ENCODE measurements at places on chromosomes 4 and X.

- DNase-seq, result no peak
Measured at GRCh38 chr4:76178296-76178695, 30.1 kb upstream of the NUP54 start.

DNA sequence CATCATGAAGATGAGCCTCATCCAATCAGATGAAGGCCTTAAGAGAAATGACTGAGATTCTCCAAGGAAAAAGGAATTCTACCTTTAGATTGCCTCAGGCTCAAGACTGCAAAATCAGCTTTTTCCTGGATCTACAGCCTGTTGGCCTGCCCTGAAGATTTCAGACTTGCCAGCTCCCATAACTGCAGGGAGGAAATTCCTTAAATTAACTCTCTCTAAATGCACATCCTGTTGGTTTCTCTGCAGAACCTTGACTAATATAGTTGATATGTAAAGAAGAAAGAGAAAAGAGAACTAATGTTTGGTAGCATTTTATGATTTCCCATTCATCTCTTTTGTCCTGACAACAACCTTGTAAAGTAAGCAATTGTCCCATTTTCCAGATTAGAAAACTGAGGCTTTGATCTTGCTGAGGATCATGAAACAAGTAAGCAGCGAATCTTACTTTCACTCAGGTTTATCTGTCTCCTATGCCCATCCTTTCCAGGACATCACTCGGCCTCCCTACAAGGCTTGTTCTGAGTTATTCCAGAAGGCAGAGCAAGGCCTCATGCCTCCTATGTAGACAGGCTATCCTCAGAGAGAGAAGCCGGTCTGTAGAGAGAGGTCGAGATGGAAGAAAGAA is 115.0 kb upstream of the LDB2 start:
- peak; percentile 66 for DNase-seq

- DNase-seq, result no peak
Measured at GRCh38 chr4:5906191-5906590, 13.3 kb upstream of the CRMP1 start.

GRCh38 chr4:13455411-13455810 is 28.7 kb downstream of the RAB28 start:
- no peak for DNase-seq

GRCh38 chr4:73707918-73708577 is 32.3 kb upstream of the CXCL8 start:
- DNase-seq, result peak; percentile 94

GRCh38 chr4:119580293-119580692 is 48.3 kb downstream of the PDE5A start:
- no peak for DNase-seq

DNA sequence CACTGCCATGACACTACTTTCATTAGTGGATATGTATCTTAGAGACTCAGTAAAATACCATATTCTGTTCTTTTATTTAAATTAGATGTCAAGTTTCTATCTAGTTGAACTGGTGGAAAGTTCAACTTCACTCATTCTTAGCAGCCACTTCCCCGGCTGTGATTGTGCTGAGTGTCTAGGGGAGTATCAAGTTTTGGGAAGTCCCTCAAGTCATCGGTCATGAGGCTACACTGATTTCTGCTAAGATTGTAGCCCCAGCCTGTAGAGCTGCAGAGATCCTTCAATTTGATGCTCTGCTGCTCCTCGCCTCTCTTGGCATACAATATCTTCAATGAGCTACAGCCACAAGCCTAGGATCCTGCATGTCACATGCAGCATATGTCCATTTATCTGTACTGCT is 53.9 kb downstream of the DMP1 start:
- no peak for DNase-seq

GRCh38 chr4:28228561-28229491 is 1368.2 kb downstream of the STIM2 start:
- peak; percentile 64 for DNase-seq

GRCh38 chr4:98518559-98519267 is 139.7 kb downstream of the TSPAN5 start:
- no peak for DNase-seq

GRCh38 chr4:4856071-4857000 is 3.1 kb upstream of the MSX1 start:
- no peak for DNase-seq

GRCh38 chr4:154160519-154161301 is 330.9 kb downstream of the DCHS2 start:
- no peak for DNase-seq

DNA sequence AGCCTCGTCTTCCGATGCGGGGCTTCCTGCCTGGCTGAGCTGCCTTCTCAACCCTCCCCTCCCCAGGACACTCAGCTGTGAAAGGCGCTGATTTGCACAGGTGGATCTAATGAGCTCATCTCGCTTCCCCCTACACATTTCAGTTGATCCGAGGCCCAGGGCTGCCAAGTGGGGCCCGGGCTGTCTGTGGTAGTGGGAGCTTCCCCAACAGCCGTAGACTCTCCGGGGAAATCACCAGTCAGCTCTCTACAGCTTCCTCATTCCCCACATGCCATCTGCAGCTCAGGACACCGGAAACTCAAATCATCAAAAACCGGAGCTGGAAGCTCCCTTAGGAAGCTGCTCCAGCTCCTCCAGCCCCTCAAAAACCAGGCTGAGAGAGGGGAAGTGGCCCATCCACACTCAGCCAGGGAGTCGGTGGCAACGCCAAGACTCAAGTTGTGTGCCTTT is 56.2 kb downstream of the SMIM20 start:
- peak; percentile 48 for DNase-seq

DNA sequence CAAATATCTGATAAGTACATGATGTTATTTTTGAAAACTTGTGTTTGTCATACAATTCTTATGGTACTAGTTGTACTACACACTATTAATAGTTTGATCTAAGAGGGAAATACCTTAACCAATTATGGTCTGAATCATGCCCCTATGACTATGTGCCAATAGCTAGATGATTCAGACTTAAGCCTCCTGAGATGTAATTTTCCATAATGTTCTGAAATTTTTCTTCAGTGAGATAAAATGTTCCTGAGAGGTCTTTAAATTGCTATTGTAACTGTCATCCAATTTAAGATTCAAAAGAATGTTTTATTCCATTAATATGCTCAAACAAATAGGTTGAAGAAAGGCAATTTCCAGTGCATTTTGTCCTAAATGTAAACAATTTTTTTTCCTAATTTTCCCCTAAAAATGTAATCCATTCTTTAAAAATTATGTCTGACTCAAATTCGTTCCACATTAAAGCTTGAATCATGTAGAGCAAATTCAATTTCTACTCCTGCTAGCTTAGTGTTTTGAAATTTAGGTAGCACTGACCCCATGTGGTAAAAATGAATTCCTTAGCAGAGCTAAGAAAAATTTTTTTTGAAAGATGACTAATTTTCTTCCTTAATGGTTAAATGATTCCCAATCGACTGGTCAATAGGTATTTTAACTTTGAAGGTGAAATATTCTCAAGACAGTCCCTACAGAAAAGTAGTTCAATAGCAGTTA is 49.1 kb downstream of the APOOL start:
- peak; percentile 16 for DNase-seq

- DNase-seq, result no peak
Measured at GRCh38 chrX:51866210-51866609, 27.2 kb upstream of the MAGED1 start.

Data from NCI-H226 (cell line).